Dermis microvascular lymphatic vessel endothelial cell (primary cell): ENCODE measurements at places on chromosomes 4 and X.

DNA sequence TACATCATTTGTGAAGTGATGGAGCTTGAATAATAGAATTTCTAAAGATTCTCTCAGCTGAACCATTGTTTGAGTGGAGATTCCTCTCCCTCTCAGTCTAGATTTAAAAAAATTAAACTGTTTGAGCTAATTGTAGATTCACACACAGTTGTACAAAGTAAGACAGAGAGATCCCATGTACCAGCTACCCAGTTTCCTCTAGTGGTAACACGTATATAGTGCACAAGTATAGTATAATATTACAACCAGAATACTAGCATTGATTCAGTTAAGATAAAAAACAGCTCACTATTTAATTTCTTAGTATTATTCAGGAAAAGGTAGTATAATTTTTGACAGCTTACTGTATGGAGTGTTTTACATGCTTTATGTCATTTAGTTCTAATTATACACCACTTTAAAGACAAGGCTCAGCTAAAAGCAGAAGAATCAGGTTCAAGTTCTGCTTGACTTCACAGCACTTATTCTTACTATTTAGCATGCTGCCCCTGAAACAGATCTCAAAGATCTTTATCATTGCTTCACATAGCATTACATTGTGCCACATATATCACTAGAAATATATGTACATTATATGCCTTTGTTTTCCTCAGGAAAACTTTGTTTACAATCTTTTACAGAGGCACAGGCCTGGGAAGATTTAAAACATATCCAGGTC is 136.1 kb downstream of the SNCA start:
- no peak for DNase-seq

GRCh38 chr4:59553721-59554091 is 1646.4 kb upstream of the ADGRL3 start:
- DNase-seq, result no peak

DNA sequence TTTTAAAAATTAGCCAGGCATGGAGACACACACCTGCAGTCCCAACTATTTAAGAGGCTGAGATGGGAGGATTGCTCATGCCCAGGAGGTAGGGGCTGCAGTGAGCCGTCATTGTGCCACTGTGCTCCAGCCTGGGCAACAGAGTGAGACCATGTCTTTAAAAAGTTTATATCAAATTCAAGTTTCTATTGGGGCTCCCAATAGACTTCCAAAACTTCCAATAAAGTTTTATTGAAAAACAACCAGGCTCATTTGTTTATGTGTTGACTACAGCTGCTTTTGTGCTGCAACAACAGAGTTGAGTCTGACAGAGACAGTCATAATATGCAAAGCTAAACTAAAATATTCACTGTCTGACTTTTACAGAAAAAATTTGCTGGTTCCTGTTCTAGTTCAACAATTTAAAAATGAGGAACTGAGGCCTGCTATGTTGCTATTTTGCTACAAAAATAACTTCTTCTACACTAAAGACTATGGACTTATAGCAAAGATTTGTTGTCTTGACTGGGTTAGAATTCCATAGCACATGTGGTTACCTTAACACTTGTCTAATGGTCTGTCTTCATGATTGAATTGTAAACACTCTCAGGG is 63.3 kb upstream of the RELL1 start:
- no peak for DNase-seq

DNA sequence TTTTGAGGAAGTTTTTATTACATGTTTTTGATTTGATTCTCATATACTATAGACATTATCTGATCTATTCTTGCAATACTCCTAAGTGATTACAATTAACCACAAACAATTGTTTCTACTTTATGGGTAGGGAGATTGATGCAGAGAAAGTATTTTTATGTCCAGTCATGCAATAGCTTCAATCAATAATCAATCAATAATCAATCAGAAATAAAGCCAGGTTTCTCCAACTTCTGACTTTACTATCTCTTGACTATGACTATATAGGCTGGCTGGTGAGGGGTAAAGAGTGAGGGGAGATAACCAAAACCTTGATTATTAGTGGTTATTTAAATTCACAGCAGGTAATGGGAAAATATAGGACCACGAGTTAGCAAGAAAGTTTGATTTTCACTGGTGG is 85.9 kb downstream of the HPGD start:
- no peak for DNase-seq

GRCh38 chr4:14640476-14640875 is 361.8 kb upstream of the CPEB2 start:
- no peak for DNase-seq

GRCh38 chrX:30219372-30219771 is 4.0 kb downstream of the MAGEB2 start:
- DNase-seq, result no peak

DNA sequence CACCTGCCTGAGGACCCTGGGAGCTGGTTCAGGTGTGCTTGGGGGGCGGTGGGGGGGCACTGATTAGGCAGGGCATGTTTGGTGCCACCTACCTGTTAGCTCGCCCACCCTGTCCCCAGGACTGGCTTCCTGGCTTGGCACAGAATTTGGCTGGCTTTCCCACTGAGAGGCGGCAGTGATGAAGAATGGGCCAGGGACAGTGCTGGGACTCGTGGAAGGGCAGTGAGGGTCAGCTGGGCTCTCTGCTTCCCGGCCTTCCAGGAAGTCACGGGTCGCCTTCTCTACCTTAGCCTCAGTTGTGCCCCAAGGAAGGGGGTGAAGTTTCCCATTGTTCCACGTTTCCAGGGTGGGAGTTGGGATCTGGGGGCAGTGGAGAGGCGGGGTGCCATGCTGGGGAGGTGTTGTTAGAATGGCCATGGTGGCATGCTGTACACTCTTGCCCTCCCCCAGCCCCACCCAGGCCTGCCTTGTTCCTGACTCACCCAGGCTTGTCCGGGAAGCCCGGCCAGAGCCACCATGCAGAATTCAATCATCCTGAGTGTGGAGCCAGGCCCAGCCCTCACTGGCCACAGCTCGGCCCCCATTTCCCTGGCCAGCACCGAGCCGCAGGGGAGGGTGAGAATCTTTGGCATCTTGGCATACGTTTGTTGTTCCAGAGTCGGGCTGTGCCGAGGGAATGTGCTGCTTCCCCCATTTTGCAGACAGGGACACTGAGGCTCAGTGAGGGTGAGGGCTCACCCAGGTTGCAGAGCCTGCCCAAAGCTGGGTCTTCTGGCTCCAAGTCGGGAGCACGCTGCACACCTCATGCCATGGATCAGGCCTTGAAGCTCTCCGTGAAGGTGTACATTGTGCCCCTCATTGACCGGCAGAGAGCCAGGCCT is 21.9 kb upstream of the GPR78 start:
- DNase-seq, result no peak

GRCh38 chr4:119038116-119038841 is 97.4 kb upstream of the MYOZ2 start:
- DNase-seq, result no peak

- no peak for DNase-seq
Measured at GRCh38 chr4:115113506-115114106, at the start of gene NDST4. TSS of gene NDST4 (minus strand) at chr4:115113620. CDS start at chr4:115077036, 36,584 bp downstream.

- no peak for DNase-seq
Measured at GRCh38 chr4:53235547-53235946, 130.3 kb downstream of the SCFD2 start.

- no peak for DNase-seq
Measured at GRCh38 chr4:170476351-170476750, 386.6 kb upstream of the AADAT start.

- DNase-seq, result no peak
Measured at GRCh38 chrX:45760187-45760742, 559.6 kb upstream of the DIPK2B start.

- DNase-seq, result no peak
Measured at GRCh38 chrX:100926453-100926852, 2.3 kb downstream of the XKRX start.

DNA sequence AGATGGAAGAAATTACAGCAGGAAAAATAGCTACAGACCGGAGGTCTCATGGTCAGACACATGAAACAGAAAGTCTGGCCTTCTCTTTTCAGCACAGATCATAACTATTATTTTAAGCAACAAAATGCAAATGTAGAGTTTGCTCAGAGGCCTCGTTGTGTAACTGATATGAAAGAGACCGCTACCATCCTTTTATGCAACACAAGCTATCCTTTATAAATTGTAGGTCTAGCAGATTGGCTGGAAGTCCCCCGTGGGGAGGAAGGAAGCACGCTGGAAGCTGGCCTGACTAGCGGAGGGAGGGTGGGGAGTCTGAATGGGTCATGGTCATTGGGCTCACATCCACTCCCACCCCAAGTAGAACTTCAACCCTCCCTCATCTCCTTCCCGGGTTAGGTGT is 27.7 kb downstream of the DMP1 start:
- no peak for DNase-seq

DNA sequence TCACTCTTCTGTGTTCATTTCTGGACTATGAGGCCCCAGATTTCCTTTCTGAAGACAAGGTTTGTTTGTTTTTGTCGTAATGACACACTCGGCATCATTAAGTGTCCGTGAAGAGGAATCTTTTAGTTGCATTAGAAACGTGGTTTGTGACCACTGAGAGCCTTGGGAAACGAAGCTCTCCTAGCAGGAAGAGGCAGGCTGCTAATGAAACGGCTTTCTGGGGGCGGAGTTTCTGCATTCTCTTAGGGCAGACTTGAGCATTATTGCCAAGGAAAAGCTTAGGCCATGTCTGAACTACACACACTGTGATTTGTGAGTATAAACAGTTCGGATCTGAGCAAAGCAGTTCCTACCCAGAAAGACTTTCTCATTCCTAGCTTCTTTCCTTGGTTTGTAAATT is 64.0 kb downstream of the SOX3 start:
- DNase-seq, result no peak

DNA sequence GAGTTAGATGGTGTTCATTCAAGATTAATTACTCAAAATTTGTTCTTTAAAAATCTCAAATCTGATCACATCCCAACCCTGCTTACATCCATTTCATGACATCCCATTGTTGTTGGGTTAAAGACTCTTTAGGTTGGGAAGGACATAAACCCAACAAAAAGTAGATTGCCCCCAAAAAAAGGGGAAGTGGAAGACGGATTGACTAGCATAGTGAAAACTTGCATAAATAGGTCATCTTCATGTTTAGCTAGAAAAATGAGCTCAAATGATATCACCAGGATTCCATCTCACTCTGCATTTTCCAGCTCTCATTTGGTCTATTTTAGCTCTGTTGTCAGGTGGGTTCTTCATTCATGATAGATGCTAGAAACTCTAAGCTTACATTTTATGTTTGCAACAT is 18.5 kb upstream of the TET2 start:
- no peak for DNase-seq

GRCh38 chrX:11944501-11944900 is 186.5 kb downstream of the MSL3 start:
- DNase-seq, result peak; percentile 59

GRCh38 chrX:46831765-46832327 is 5.0 kb upstream of the RP2 start:
- no peak for DNase-seq

DNA sequence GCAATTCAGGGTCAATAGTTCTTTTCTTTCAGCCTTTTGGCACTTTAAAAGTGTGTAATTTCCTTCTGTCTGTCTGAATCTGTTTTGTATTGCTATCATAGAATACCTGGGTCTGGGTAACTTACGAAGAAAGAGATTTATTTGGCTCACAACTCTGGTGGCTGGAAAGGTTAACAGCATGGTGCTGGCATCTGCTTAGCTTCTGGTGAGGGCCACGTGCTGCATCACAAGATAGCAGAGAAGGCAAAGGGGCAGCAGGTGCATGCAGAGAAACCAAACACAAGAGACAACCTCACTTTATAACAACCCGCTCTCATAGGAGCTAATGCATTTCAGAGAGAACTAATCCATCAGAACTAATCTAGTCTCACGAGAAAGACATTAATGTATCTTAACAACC is 18.8 kb downstream of the RGN start:
- no peak for DNase-seq

- no peak for DNase-seq
Measured at GRCh38 chrX:72269671-72270251, 7.3 kb downstream of the RPS4X start.

DNA sequence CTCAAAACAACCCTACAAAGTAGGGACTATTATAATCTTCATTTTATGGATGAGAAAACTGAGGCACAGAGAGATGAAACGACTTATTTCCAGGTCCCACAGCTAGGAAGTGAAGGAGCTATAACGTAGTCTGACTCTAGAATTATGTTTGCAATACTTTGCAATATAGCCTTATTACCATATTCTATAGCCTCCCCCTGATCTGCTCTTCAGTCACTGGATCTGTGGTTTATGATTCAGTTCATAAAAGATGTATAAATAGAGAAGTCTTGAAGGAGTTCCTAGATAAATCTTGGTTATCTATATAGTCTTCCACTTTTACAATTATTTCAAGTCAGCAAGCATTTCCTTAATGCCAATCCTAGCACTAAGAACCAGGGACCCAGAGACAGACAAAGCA is 57.5 kb downstream of the OPHN1 start:
- DNase-seq, result no peak

DNA sequence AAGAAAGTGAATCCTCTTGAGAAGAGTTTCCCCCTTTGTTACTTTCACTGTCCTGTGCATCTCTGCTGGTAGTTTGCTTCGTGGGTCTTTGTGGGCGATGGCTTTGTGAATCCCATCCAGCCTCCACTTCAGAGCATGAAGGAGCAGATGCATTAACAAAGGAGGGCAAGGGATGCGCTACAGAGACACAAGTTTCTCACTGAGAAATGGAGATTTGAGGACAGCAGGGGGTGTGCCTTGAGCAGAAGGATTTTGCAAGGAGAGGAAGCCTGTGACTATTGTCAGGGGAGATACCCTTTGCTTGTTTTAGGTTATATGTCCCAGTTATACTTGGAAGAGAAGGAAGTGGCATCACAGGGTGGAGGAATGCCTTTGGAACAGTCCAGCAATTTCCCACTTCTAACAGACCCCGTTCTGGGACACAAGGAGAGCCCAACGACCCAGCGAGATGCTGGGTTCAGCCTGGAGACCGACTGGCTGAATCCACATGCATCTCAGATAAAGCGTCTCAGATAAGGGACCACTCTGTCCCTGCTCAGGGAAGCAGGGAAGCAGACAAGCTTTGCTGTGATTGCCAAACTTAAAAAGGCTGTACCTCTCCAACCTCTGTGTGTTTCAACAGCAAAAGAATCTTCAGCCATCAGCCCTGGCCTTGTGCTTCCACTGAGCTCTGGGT is 314.6 kb upstream of the GATB start:
- no peak for DNase-seq

DNA sequence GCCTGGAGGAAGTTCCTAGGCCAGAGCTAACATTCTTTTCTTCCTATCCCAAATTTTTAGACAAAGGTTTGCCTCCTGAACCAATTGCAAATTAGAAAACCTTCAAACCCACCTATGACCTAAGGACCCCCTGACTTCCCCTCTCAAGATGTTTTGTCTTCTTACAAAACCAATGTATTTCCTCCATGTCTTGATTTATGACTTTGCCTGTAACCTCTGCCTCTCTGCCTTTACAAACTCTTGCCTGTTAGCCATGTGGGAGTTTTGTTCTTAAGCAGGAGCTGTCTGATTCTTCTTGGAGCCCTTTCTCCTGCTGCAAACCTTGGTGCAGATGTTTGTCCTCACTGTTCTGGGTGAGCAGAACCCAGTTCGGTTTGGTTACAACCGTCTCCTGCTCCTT is 222.3 kb upstream of the BOD1L1 start:
- DNase-seq, result no peak

- no peak for DNase-seq
Measured at GRCh38 chr4:158884280-158884679, 115.5 kb downstream of the FNIP2 start.

- no peak for DNase-seq
Measured at GRCh38 chr4:57490520-57491255, 380.5 kb upstream of the IGFBP7 start.
